ENCODE measurements at places on chromosomes 16 and 17.

GRCh38 chr17:50835301-50836234 is at the start of gene WFIKKN2:
TSS of gene WFIKKN2 (plus strand) at chr17:50835586. CDS start at chr17:50835938, 352 bp downstream.
- peak; percentile 11 for DNase-seq

GRCh38 chr16:8893426-8893825 is 11.3 kb downstream of the LITAFD start:
- no peak for DNase-seq

- no peak for DNase-seq
Observed at GRCh38 chr16:62545039-62545438, 508.8 kb upstream of the CDH8 start.

DNA sequence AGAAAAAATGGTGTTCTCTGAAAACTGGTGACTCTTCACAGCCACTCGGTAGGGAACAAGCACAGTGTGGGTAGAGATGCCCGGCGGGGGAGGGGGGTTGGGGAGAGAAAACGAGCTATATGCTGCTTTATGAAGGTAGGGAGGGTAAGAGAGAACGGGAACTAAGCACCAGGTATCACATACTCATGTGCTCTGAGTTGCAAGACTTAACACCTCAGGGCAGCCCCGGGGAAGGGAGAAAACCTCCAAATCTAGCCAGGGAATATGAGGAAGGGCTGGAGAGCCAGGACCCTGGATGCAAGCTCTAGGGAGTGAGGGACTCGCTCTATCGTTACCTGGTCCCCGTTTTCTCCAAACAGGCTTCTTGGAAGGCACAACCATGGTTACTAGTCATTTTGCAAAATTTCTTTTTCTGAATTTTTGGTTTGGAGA is 35.3 kb downstream of the HIC1 start:
- DNase-seq: no peak

DNA sequence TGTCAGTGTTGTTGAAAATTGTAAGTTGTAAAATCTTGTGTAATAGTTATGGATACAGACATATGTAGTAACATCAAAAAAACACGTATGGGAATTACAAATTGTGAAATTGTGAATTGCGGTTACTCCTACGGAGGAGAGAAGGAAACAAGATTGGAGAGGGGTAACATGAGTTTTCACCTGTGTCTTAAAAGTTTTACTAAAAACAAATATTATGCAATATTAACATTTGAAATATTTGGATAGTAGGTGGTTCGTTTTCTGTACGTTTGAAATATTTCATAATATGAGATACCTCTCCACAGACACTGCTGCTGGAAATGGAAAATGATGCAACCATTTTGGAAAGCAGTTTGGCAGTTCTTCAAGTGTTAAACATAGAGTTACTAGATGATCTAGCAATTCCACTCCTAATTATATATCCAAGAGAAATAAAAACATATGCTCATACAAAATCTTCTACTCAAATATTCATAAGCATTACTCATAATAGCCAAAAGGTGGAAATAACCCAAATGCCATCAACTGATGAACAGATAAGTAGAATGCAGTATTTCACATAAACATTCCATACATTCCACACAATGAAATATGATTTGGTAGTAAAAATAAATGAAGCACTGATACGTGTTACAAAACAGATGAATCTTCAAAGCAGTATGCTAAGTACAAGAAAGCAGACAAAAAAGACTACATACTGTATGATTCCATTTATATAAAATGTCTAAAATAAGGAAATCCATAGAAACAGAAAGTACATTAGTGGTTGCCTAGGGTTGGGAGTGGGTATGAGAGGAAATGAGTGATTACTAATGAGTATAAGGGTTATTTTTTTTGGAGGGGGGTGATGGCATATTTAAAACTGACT is 40.7 kb upstream of the ABCA10 start:
- DNase-seq: peak; percentile 6

DNA sequence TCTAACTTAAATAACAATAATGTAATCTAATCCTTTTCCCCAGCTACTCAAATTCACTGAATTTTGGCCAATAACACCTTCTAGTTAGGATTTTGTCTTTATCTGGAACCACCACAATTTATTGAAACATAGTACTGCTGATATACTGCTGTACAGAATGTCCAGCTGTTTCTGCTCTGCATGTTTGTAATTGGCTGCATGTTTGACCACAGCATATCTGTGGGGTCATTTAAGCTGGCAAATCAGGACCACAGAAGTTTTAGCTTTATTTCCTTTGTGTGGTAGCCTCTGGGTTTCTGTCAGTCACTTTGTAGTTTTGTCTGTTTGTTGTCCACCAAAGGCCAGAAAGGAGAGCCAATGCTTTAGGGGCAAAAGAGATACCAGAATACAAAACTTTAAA is 22.2 kb upstream of the RAB11FIP4 start:
- no peak for DNase-seq

DNA sequence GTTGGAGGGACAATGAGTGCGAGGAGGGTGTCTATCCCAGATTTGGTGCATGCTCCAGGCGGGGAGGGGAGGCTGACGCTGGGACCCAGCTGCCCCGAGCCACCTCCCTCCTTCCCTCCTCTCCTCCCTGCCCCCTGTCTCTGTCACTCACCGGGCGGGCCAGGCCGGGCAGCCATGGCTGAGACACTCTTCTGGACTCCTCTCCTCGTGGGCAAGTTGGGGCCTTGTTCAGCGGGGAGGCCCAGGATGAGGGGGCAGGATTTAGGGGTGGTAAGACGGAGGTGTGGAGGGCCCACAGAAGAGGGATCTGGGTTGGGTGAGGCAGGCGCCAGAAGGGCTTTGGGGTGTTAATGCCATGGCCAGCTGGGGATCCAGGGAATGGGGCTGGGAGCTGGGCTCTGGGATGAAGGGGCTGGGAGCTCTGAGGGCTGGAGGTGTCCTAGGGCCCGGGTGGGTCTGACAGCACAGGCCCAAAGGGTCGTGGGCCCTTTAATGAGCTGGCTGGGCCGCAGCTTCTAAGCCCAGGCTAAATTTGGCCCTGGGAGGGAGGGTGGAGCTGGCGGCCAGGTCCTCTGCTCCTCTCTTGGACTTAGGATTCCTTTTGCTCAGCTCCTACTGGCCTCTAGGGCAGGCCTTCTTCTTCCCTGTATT is at the start of gene SGCA:
SGCA (plus strand) TSS at position 139 of the 651 bp plus-strand sequence; CDS start at position 175, 36 bp downstream.
- DNase-seq: no peak

- no peak for DNase-seq
Observed at GRCh38 chr17:213286-214105, 32.0 kb upstream of the DOC2B start.

- no peak for DNase-seq
Observed at GRCh38 chr17:58368860-58369213, 16.8 kb upstream of the SUPT4H1 start.

DNA sequence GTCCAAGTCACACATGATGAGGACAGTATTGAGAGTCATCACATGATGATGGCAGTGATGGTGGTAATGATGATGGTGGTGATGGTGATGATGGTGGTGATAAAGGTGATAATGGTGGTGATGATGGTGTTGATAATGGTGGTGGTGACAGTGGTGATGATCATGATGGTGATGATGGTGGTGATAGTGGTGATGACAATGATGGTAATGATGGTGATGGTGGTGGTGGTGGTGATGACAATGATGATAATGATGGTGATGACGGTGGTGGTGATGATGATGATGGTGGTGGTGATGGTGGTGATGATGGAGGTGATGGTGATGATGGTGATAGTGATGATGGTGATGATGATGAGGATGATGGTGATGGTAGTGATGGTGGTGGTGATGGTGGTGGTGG is 190.2 kb upstream of the ZNF469 start:
- DNase-seq: no peak

DNA sequence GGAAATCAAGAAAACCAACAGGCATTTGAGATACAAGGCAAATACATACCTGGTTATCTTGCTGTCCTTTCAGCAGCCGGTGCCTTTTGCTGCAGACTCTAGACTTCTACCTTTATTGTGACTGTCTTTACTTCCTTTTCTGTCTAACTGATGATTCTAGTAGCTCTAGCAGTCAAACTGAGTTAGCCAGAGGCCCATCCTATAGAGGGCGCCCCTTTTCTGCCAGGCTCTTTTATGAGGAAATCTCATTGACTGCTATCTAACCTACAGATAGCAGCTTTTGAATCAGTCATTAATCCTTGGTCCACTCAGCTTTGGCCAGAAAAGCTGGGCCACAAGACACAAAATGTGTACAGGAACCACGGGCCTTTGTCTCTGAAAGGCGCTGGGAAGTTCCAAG is 87.5 kb upstream of the WSB1 start:
- no peak for DNase-seq

DNA sequence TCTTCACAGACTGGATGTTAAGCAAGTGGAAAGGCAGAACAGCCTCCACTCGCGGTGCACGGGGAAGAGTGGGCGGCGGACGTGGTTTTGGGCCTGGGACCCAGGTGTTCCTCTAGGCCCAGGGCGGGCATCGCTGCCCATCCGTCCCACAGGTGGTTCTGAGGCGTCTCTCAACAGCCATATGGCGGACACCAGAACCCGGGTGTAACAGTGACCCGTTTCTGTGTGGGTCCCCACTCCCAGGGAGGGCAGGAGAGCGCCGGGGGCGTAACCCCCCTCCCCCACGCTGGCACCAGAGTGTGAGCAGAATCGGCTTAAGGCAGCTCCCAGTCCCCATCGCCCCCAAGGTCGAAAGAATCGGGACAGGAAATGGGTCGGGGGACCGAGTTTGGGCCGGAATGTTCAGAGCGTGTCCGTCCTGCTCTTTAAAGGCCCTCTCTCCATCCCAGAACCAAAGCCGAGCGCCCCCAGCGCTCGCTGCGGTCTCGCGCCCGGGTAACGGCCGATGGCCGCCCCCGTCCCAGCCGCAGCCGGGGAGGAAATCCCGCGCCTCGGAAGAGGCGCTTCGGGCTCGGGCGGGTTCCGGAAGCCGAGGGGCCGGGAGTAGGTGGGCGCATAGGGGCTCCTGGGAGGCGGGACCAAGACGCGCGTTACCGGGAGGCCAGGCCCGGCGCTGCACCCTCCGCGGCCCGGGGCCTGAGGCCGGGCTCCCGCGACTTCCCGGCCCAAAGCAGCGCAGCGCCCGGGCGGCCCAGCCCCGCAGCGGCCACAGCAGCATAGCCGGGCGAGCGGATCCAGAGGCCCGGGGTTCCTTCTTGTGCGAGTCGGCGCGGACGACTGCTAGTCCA is at the start of gene TK2:
TK2 (minus strand) TSS at position 839 of the 848 bp plus-strand sequence; CDS start at position 778, 61 bp downstream.
- no peak for DNase-seq

DNA sequence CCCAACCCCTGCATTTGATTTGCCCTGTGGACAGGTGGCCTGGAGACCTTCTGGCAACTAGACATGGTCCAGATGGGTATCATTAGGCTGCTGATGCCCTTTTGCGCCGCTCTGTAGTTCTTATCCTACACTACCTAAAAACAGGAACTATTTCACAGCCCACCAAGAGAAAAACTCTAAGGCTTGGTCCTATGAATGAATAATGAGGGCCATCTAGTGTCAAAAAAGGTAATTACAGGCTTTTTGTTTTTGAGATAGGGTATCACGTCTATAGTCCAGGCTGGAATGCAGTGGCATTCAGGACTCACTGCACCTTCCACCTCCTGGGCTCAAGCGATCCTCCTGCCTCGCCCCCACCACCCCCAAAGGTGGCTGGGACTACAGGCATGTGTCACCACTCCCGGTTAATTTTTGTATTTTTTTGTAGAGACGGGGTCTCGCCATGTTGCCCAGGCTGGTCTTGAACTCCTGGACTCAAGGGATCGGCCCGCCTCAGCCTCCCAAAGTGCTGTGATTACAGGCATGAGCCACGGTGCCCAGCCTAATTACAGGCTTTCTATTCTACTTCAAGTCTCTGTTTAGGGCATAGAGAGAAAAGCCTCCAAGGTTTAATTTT is 20.9 kb downstream of the COIL start:
- DNase-seq: peak; percentile 65

DNA sequence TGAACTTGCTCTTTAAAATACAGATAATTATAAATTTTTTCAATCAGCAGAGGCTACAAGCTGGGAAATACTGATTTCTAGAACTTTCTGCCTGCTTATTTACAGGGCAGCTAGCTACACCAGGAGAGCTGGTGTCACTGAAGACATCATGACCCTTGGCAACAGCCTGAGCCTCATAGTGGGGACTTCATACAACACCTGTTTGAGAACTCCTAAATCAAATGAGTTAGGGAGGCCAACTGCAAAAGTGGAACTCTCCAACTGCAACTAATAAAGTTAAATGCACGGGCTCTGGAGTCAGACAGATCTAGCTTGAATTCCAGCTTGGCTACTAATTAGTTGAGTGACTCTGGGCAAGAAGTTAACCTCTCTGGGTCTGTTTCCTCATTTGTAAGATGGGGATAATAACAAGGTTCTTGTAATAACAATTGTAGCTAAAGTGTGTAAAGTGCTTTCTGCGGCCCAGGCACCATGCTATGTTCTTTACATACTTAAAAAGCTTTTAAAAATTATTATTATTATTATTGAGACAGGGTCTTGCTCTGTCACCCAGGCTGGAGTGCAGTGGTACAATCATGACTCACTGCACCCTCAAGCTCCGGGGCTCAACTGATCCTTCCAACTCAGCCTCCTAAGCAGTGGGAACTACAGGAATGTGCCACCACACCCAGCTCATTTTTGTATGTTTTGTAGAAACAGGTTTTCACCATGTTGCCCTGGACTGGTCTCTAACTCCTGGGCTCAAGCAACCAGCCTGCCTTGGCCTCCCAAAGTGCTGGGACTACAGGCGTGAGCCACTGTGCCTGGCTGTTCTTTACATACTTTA is 33.4 kb downstream of the VAC14 start:
- no peak for DNase-seq

- no peak for DNase-seq
Observed at GRCh38 chr16:85312642-85313525, 200.6 kb upstream of the CIBAR2 start.

GRCh38 chr17:61203671-61204131 is 195.9 kb upstream of the TBX2 start:
- DNase-seq: no peak

- no peak for DNase-seq
Observed at GRCh38 chr17:79305768-79306423, 231.3 kb downstream of the ENGASE start.

DNA sequence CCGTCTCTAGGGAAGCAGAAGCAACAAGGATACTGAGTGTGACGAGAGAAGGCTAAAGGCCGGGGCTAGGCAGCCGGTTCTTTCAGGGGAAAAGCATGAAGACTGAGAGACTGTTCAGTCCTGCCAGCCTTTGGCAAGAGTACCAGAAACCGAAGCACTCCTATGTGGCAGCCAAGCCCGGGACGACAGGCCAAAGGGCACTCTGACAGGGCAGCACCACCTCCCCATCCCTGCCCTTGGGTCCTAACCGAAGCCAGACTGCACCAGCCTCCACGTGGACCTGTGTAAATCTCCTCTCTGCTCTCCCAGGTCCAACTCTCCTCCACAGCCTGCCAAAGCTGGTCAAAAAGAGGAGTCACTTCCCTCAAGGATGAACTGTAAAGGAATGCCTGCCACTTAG is 23.5 kb upstream of the ALOX15 start:
- DNase-seq: no peak
